Panc1 (cell line): ENCODE measurements at places on chromosomes 1 and 21.

- no peak for DNase-seq
Observed at GRCh38 chr1:222242492-222242891, 305.4 kb downstream of the HHIPL2 start.

DNA sequence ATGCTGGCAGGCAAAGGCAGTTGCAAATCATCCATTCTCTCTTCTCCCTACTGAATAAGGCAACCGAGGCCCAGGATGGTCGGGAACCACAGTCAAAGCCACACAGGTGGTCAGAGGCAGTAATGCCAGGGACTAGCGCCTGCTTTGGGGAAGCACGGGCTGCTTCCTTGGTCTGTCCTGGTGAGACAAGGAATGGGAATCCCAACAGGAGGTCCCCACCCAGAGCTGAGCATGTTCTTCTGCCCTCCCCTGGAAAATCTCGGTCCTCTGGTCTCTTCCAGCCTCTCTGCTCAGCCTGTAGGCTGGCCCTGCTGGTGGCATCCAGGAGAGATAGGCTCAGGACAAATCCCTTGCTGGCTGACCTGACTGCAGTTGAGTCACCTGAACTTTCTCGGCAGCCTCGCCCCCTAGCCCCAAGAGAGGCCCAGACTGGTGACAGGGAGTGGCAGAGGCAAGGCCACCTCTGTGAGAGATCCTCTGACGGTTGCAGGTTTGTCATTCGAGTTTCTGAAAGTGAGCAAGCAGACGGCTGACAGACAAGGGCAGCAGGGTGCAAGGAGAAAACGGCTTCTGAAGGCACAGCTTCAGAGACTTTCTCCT lies 5.8 kb downstream of the OLIG1 start:
- DNase-seq = no peak

DNA sequence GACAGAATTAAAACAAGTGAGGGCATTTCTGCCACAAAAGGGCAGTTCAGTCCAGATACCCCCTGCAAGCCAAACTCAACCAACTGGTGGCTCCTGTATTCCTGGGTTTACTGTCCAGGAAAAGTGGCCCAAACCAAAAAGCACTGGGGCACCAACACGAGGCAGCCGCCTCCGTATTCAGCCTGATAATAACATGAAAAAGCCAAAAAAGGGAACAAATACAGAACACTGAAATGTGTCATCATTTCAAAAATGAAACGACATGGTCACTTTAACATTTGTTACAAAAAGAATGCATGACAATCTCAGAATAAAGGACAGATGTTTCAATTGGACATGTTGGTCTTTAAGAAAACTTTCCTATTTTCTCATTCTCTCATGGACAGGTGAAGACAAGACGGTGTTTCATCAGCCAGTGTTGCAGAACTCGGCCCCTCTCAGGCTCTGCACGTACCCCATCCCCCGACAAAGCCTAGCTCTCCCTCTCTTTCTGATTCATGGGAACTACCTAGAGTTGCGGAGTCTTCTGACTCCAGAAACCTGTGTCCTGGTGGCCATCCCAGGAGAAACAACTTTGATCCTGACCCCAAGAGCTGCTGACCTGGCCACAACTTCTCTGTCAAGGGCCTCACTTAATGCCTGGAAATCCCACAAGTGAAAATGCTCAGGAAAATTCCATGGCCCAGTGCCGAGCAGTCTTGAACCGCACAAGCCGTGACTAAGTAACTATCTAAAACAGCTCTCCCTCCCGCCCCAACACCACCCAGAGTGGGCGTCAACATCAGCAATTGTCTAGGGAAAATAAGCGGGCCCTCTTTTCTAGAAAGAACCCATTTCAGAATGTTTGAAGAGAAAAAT lies 27.1 kb downstream of the ZBTB17 start:
- DNase-seq = no peak

- no peak for DNase-seq
Observed at GRCh38 chr1:223780318-223780717, 65.4 kb downstream of the TP53BP2 start.

DNA sequence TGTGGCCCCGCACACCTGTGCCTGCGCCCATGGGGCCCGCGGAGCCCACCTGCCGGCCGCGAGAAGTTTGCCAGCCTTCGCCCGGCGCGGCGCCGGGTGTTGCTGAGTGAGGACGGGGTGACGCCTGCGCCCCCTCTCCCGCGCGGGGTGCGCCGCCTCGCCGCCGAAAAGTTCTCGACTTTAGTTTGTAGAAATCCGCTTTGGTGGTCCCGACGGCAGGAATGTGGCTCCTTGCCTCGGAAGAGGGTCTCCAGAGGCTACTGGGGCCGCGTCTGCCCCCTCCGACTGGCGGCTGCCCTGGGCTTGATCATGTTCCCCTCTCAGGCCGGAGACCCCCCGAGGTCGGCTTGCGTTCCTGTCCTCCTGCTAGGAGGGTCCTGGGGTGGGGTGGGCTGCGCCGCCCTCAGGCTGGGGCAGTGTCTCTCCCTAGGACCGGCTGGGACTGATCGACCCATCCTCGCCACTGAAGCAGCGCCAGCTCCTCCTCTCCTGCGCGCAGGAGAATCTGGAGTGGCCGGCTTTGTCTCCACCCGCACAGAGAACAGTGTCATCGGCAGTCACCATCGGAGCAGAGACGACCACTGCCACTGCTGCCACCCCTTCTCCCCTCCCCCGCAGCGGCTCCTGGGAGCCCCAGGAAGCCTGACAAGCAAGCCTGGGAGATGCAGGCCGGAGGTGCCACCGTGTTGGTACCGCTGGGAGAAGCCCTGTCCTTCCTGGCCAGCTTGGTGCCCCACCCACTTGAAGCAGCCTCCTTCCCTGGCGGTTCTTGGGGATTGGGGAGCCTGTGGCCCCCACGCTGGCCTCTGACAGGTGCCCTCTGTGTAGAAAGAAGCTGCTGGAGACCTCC lies 553 bp upstream of the SLC30A2 start:
- no peak for DNase-seq

GRCh38 chr1:11982010-11982392 lies 1.8 kb downstream of the MFN2 start:
- DNase-seq = no peak

- no peak for DNase-seq
Observed at GRCh38 chr21:34054259-34054658, 19.1 kb upstream of the MRPS6 start.

DNA sequence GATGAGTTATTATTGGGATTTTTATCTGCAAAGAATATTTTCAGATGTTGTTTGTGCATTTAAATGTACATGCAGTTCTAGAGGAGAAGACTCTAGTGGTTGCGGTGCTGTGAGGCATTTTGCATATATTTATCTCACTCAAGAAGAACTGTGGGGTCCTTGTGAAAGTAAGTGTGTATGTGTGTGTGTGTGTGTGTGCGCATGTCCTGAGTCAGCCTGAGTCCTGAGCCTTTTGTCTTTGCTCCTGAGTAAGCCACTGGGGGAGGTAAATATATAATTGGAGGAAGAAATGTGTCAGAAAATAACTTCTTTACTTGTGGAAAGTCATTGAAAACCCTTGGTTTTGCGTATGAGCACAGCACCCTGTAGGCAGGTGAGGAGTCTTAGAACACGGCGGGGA lies 55.6 kb upstream of the CD34 start:
- no peak for DNase-seq

- DNase-seq = no peak
Observed at GRCh38 chr1:208065862-208066261, 154.9 kb upstream of the CD34 start.

- DNase-seq = no peak
Observed at GRCh38 chr1:174656409-174657059, 208.8 kb downstream of the GPR52 start.

- DNase-seq = no peak
Observed at GRCh38 chr1:7389906-7390603, 381.0 kb upstream of the VAMP3 start.

- DNase-seq = no peak
Observed at GRCh38 chr1:226881515-226882185, 11.2 kb downstream of the PSEN2 start.

DNA sequence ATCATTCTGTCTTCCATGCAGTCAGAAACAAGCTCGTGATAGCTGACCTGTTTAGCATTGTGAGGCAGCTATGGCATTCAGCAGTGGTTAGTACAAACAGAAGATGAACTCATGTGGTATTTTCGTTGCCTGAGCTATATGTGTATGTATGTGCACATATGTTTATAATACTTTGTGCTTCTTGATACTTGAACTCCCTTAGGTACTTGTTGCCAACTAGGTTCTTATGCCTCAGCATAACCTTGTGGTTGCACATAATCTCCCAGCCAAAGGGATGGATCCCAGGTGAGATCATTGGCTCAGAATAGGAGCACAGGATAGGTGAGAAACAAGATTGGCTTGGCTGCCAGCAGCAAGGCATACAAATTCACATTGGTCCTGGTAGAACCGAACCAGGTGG lies 86.1 kb downstream of the VPS26C start:
- DNase-seq = no peak

DNA sequence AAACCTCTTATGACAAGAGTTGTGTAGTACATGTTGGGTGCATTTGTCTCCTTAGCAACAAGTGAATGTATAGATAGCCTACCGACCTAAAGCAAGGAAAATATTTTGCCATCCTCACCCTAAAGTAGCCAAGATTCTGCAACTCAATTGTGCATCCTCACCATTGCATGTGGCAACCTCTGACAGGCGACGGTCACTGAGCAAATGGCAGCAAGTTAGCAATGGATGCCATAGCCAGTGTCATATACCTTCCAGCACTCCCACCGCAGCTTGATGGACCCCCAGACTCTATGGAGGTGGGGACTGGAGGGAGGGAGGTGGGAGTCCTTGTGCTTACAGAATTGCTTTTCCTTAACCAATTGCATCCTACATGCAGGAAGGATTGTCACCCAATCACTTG lies 17.0 kb downstream of the PROX1 start:
- DNase-seq = no peak

GRCh38 chr21:23955135-23955843 lies 1652.0 kb downstream of the MRPL39 start:
- DNase-seq = no peak

GRCh38 chr1:23727362-23727811 lies 15.9 kb upstream of the ELOA start:
- no peak for DNase-seq

- no peak for DNase-seq
Observed at GRCh38 chr1:19979494-19979977, at the start of gene PLA2G2A. PLA2G2A (minus strand) TSS chr1:19979618; CDS start chr1:19978773, 845 bp downstream.

DNA sequence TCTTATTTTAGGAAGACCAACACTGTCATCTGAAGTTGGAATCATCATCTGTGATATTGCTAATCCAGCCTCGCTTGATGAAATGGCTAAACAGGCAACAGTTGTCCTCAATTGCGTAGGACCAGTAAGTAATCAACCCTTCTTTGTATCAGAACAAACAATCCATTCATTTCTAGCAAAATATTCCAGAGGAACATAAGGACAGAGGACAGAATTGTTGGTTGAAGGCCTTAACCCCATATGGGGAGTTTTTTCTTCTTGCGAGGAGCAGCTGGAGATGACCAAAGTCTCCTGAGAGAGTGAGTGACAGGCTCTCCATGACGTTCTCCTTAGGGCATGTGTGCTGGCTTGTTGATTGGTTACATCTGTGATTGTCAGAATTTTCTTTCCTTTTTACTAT lies 2.7 kb downstream of the SCCPDH start:
- no peak for DNase-seq

GRCh38 chr1:36457691-36458090 lies 6.5 kb downstream of the MRPS15 start:
- DNase-seq = no peak

DNA sequence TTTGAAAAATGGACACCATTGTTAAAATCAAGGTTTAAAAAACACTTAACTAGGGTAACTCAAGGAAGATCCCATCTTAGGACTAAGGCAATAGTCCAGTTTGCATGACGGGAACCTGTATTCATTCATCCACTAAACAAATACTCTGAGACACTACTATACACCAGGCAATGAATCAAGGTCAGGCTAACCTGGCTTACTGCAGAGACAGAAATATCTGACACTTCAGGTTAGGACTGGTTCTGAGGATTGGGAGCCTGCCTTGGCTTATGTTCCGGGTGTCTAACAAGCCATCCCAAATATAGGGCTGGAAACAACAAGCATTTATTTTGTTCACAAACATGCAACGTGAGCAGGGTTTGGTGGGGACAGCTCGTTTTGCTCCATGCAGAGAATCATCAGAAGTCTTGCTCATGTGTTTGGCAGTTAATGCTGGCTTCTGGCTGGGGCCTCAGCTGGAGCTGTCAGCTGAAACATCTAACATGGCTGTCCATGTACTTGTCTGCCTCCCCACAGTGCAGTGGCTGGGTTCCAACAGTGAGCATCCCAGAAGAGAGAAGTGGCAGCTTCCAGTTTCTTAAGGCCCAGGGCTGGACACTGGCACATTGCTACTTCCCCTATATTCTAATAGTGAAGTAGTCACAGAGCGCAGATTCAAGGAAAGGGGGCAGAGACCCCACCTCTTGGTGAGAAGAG lies 37.0 kb upstream of the CAMK1G start:
- DNase-seq = no peak

- no peak for DNase-seq
Observed at GRCh38 chr1:29197590-29197924, 15.9 kb upstream of the SRSF4 start.

GRCh38 chr1:112458756-112459155 lies 50.0 kb upstream of the WNT2B start:
- no peak for DNase-seq

GRCh38 chr1:107895403-107896191 lies 69.4 kb downstream of the VAV3 start:
- no peak for DNase-seq

DNA sequence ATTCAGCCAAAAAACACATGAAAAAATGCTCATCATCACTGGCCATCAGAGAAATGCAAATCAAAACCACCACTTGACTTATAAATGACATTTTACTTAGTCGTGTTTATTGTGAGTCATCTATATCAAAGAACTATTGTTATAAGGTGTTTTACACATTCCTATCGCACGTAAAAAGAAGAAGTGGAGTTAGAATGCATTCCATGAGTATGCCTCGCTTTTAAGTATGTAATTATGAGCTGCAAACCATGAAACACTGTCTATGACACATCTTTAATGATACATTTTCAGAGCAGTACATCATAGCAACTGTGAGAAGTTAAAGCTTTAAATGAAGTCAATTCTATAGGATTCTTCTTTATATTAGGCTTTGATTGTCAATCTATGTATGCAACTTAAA lies 614.3 kb upstream of the ADAMTS5 start:
- no peak for DNase-seq

DNA sequence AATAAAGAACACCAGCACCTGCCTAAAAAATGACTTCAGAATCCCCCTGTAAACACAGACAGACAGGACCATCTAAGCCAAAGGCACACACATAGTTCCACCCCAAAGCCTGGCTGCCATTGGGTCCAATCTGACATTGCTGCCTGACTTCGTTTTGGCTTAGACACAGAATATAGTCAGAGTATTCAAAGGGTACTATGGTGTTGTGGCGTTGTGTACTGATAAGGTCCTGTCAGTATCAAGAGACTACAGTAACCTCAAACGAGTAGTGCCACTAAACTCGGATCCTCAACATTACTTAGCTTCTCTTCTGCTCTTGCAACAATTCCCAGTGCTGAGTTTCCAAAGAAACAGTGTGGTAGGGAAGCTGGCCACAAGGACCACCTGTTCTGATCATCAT lies 169.3 kb upstream of the NR5A2 start:
- no peak for DNase-seq

GRCh38 chr1:238582816-238583215 lies 692.1 kb upstream of the ZP4 start:
- no peak for DNase-seq
